ENCODE measurements at places on chromosomes 16 and 17. TPM values are rescaled to one million over a fixed set of nuclear protein-coding genes. Genes with fewer than 3 reads are reported as not detected.
A peak's percentile ranks its signal among the peaks of the same experiment; 100 is the strongest.

The TMIGD1 gene
- total RNA-seq, result not detected

GRCh38 chr16:14635395-14636165 lies 2.8 kb downstream of the BFAR start:
- no peaks in the 10 kb centered on the region for H3K27me3 ChIP-seq
- peak overlapping the region; percentile 76 for H3K27ac ChIP-seq
- no peak for DNase-seq
- no peaks in the 10 kb centered on the region for H3K36me3 ChIP-seq
- H3K4me1 ChIP-seq, result peaks cover 23% of the 10 kb centered on the region
- no peak overlapping the region for H3K4me3 ChIP-seq

GRCh38 chr16:1980770-1981087 lies 540 bp downstream of the NOXO1 start:
- peaks cover 3% of the 10 kb centered on the region for H3K4me1 ChIP-seq
- H3K27me3 ChIP-seq, result peaks cover 8% of the 10 kb centered on the region

- no peaks in the 10 kb centered on the region for H3K27me3 ChIP-seq
- H3K36me3 ChIP-seq, result no peaks in the 10 kb centered on the region
- H3K4me1 ChIP-seq, result no peaks in the 10 kb centered on the region
- no peak for DNase-seq
- no peak overlapping the region for H3K4me3 ChIP-seq
These were observed 410.4 kb upstream of the MON1B start for GRCh38 chr16:76780556-76780955.

The NFATC2IP gene
- 54.4 TPM for total RNA-seq

DNA sequence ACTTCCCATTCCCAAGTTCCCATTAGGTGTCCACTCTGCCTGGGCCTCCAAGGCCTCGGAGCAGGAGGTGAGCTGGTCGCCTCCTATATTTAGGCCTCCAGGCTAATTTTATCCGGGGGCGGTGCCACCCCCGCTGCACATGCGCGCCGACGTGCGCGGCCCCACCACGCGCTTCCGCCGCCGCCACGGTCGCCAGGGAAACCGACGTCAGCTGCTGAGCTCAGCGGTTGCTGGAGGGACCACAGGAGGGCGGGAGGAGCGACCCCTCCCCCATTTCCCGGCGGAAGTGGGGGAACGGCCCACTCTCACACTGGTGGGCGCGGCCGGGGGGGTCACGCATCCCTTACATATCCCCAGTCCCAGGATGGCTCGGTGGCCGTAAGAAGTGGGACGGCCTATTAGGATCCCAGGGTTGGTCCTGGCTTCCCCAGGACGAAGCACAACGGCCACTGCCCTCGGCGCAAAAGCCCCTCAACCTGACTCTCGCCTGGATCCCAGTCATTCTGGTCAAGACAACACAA lies 1.0 kb downstream of the PER1 start:
- peak overlapping the region; percentile 93 for H3K4me3 ChIP-seq
- no peak for DNase-seq
- H3K27me3 ChIP-seq, result no peaks in the 10 kb centered on the region
- H3K4me1 ChIP-seq, result peaks cover 31% of the 10 kb centered on the region
- H3K27ac ChIP-seq, result no peak overlapping the region
- H3K36me3 ChIP-seq, result peaks cover 33% of the 10 kb centered on the region

- DNase-seq, result no peak
- H3K4me3 ChIP-seq, result no peak overlapping the region
- H3K27ac ChIP-seq, result no peak overlapping the region
- no peaks in the 10 kb centered on the region for H3K27me3 ChIP-seq
- H3K36me3 ChIP-seq, result no peaks in the 10 kb centered on the region
These were observed 95.6 kb upstream of the HLF start for GRCh38 chr17:55168958-55169687.

DNA sequence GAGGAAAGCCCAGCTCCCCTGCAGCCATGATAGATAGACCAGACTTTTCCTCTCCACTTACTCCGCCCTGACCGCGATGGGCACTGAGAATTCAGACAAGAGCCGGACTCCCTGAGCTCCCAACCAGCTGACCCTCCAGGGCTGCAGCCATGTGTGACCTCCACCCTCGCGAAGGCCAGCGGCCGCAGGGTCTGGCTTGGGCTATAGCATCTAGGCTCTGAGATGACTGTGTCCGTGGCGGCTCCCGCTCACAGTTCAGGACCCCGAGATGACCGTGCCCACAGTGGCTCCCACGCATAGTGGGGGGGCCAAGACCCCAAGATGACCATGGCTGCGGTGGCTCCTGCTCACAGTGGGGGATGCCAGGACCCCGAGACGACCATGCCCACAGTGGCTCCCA lies 18.0 kb downstream of the ZFPM1 start:
- no peaks in the 10 kb centered on the region for H3K36me3 ChIP-seq
- no peaks in the 10 kb centered on the region for H3K4me1 ChIP-seq
- DNase-seq, result no peak
- H3K4me3 ChIP-seq, result no peak overlapping the region
- H3K27me3 ChIP-seq, result no peaks in the 10 kb centered on the region

DNA sequence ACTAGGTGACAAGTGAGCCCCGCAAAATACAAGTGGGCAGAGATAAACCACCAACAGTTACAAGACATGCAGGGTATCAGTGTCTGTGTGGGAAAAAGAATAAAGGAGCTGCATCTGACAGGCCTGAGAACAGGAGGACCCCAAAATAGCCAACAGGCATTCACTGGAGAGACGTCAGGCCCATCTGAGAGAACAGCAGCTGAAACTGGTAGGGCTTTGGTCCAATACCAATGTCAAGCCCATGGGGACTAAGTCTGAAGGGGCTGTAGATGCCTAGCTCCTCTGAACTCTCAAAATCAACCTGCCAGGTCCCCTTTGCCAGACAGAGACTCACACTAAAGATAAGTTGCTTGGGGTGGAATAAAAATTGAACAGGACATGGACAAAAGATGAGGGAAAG lies 30.5 kb upstream of the TANC2 start:
- no peaks in the 10 kb centered on the region for H3K27me3 ChIP-seq
- DNase-seq, result no peak
- H3K27ac ChIP-seq, result no peak overlapping the region
- H3K36me3 ChIP-seq, result no peaks in the 10 kb centered on the region
- no peaks in the 10 kb centered on the region for H3K4me1 ChIP-seq

The HIGD1B gene
- not detected for total RNA-seq

DNA sequence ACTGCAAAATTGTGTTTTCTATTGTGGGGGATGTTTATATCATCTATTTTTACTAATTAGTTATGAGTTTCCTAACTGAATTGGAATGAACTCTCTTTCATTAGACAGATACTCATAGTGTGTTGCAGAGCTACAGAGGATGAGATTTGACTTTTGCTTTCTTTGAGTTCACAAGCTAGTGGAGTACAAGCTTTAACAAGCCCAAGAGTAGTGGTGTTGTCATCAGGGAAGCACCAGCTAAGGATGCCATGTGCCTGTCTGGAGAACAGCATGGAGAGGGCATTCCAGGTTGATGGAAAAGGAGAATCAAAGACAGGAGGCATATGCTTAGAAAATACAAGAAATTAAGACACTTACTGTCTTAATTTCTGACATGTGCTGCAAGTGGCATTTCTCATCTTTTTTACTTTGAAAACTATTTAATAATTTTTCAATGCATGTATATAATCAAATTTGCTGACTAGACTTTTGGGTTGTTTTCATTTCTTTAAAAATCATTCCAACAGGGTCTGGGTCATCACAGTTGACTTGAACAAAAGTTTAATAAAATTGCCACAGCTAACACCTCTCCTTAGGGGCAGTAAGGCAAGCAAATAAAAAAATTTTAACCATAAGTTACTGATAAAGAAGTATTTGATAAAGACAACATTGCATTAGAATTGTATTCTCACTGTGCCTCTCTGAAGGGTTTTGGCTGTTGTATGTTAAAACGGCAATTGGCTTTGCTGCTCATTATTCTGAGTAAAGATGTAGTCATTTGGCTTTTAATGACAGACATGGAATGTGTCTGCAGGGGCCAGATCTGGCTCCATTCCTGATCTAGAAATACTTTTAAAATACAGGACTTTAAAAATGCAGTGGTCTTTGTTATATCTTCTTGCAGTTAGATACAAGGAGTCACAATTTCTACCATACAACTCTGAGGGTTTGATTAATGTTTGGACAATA lies 323.7 kb upstream of the CDH11 start:
- H3K4me1 ChIP-seq, result no peaks in the 10 kb centered on the region
- no peaks in the 10 kb centered on the region for H3K27me3 ChIP-seq
- H3K27ac ChIP-seq, result no peak overlapping the region
- no peak for DNase-seq
- H3K4me3 ChIP-seq, result no peak overlapping the region

The STAT5B gene
- 52.6 TPM for total RNA-seq

- H3K27ac ChIP-seq, result no peak overlapping the region
- H3K4me3 ChIP-seq, result no peak overlapping the region
- H3K27me3 ChIP-seq, result no peaks in the 10 kb centered on the region
These were observed 8.9 kb upstream of the RBFOX3 start for GRCh38 chr17:79619636-79620206.

DNA sequence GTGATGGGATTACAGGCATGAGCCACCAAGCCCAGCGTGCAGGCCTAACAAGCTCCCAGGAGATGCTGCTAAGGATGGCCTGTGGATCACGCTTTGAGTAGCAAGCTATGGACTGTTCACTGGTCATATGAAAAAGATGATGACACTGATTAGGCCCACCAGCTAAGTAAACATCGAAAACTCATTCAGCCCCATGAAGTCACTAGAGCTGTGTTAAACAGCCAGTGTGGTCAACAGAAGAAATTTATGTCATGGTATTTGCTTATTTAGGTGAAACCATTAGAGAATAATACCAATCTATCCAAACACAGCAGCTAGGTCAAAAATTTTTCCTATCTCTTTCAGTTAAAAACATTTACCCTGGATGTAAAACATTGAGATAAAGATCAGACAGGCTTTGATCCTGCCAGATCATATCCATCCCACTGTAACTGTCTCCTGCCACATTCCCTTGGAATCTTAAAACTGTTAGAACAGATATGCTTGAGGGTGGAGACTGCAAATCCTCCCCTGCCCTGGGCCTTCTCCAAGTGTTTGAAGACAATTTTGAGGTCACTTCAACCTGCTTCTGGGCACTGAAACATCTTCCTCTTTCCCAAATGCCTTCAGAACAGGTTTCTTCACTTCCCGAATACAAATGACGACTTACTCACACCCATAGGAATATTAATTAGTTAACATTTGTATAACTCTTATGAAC lies 30.9 kb downstream of the HOXB1 start:
- no peak overlapping the region for H3K27ac ChIP-seq
- H3K4me3 ChIP-seq, result no peak overlapping the region
- peaks cover 12% of the 10 kb centered on the region for H3K27me3 ChIP-seq
- H3K4me1 ChIP-seq, result peaks cover 4% of the 10 kb centered on the region
- H3K36me3 ChIP-seq, result no peaks in the 10 kb centered on the region

The MILR1 gene
- not detected for total RNA-seq

The MAP2K4 gene
- total RNA-seq, result 37.3 TPM

The SPATA32 gene
- total RNA-seq, result not detected

GRCh38 chr16:79876332-79876730 lies 275.8 kb upstream of the MAF start:
- no peak overlapping the region for H3K27ac ChIP-seq
- H3K4me3 ChIP-seq, result no peak overlapping the region
- no peak for DNase-seq
- no peaks in the 10 kb centered on the region for H3K27me3 ChIP-seq
- H3K4me1 ChIP-seq, result no peaks in the 10 kb centered on the region
- H3K36me3 ChIP-seq, result no peaks in the 10 kb centered on the region

DNA sequence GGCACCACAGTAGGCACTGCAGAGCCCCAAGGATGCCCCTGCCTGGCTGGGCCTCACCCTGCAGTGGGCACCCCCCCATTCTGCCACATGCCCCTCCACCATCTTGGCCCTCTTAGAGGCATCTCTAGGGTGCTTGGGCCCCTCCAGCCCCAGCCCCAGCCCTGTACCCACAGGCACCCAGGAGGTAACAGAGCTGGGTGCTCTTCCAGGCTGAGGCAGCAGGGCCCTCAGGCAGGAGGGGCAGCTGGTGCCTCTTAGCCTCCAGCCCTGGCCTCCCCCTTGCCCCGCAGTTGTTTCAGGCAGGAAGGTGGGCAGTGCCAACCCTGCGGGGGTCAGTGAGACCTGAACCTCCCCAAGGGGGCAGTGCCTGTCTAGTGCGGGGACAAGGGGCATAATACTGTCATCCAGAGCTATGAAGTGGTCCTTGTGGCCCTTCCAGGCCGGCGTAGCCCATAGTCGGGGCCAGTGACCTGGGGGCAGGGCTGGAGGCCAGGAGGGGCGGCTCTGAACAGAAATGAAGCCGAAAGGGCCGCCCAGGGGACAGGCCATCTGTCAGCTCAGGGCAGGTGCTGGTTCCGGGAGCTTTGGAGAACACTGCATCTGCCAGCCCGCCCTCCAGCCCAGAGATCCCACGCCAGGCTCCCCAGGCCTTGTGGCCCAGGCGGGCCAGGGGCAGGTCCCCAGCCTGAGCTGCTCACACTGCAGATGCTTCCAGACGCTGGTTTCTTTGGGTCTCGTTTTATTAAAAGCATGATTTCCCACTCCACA lies 4.9 kb upstream of the AATK start:
- H3K36me3 ChIP-seq, result no peaks in the 10 kb centered on the region
- H3K27me3 ChIP-seq, result peaks cover 5% of the 10 kb centered on the region
- H3K27ac ChIP-seq, result no peak overlapping the region
- no peak for DNase-seq

- no peak overlapping the region for H3K4me3 ChIP-seq
- no peaks in the 10 kb centered on the region for H3K4me1 ChIP-seq
- no peaks in the 10 kb centered on the region for H3K27me3 ChIP-seq
These were observed 19.0 kb downstream of the CENPX start for GRCh38 chr17:82003411-82004381.

Measured in H1 (cell line).